ENCODE measurements at places on chromosomes 5 and 9.

DNA sequence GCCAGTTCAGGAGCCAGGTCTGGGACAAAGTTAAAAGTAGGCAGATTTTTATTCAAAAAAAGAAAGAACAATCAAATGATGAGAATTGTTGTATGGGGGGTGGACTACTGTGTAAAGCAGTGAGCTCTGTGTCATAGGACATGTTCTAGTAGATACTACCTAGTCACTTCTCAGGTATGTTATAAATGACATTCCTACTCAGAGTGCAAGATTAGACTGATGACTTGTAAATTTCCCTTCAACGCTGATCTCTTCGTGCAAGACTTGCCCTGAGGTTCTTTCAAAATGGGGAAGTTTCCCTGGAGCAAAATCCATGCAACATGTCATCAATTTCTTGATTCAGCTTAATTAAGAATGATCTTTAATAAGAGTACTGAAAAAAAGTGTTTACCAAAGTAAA is 175.1 kb downstream of the RORB start:
- DNase-seq, result no peak

DNA sequence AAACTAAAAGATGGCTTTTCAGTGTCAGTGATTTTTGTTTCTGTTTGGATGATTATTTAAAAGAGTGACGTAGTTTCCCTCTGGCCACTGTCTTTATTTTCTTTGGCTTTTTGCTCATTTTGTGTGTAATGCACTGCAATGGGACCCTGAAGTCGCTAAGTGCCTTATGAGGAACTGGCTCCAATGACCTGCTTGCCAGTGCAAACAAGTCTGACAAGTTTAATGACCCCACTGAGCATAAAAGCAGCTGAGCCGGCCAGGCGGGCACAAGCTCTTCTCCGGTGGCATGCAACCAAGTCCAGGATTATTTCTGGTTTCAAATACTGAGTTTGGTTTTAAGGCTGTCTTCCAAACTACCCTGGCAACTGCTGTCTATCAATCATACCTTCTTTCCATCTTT is 15.6 kb upstream of the GNA14 start:
- DNase-seq, result no peak

DNA sequence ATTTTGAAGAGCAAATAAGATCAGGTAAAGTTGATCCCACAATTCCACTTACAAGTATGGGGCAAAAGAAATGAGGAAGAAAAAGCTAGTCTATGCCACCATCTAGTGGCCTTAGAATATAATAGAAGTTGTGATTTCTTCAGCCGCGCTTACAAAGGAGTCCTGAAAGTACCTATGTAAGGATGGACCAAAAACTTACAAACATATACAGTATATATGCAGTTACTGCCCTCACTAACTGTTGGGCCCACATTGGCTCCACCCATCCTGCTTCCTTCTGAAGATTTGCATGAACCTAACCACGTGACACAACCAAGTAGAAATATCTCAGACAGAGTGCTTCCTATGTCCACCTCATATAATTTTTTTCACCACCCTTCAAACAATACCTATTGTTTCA is 11.7 kb upstream of the OR13D1 start:
- DNase-seq, result peak; percentile 90

GRCh38 chr5:72938206-72938605 is 17.6 kb upstream of the FCHO2 start:
- DNase-seq, result no peak

- DNase-seq, result no peak
Measured at GRCh38 chr5:148856424-148856823, 30.0 kb downstream of the ADRB2 start.

DNA sequence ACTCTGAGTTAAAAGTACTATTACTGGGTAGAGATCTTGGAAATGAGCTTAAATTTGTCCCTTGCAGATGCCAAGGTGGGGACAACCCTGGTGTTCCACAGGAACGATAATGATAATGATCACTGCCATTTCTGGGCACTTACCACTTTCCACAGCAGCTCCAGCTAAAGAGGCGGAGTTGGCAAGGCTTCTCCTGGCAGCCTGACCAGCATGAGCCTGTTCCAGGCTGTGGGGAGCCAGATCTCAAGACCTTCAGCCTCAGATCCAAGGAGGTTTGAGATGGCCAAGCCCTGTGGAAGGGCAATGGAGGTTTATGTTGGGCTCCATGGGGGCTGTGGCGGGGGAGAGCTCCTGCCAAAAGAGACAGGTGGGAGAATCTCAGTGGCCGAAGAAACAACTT is 244.9 kb upstream of the MVB12B start:
- no peak for DNase-seq

- no peak for DNase-seq
Measured at GRCh38 chr5:55860288-55860687, 9.1 kb downstream of the IL31RA start.

- no peak for DNase-seq
Measured at GRCh38 chr5:80959138-80959537, 1.0 kb upstream of the RASGRF2 start.

- peak; percentile 29 for DNase-seq
Measured at GRCh38 chr9:14062586-14063221, 251.2 kb downstream of the NFIB start.

DNA sequence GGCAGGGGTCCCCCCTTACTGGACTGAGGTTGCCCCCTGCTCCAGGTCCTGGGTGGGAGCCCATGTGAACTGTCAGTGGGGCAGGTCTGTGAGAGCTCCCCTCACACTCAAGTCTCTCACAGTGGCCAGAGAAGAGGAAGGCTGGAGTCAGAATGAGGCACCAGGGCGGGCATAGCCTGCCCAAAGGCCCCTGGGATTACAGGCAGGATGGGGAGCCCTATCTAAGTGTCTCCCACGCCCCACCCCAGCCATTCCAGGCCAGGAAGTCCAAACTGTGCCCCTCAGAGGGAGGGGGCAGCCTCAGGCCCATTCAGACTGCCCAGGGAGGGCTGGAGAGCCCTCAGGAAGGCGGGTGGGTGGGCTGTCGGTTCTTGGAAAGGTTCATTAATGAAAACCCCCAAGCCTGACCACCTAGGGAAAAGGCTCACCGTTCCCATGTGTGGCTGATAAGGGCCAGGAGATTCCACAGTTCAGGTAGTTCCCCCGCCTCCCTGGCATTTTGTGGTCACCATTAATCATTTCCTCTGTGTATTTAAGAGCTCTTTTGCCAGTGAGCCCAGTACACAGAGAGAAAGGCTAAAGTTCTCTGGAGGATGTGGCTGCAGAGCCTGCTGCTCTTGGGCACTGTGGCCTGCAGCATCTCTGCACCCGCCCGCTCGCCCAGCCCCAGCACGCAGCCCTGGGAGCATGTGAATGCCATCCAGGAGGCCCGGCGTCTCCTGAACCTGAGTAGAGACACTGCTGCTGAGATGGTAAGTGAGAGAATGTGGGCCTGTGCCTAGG is at the start of gene CSF2:
Gene CSF2, plus strand, starts transcription at position 559 of the 783 bp plus-strand sequence. Its CDS starts 35 bp downstream, at position 594.
- no peak for DNase-seq

DNA sequence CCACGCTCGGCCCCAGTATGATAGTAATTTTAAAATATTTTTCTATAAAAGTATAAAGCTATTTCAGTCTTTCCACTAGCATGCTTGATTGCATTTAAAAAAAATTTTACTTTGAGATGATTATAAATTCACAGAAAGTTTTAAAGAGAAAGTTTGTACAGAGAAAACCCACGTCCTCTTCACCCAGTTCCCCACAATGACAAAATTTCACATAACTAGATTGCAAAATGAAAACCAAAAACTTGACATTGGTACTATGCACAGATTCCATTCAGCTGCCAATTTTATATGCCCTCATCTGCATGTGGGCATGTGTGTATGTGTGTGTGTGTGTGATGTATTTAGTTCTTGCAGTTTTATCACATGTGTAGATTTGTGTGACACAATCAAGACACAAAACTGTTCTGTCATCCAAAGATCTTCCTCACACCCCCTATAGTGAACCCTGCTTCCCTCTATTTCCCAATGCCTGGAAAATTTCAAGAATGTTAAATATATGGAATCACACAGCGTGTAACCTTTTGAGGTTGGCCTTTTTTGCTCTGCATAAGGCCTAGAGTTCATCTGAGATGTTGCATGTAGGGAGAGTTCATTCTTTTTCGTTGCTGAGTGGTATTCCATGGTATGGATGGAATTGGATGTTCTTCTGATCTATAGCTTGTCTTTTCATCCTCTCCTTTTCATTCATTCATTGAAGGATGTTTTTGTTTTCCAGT is 56.9 kb upstream of the BARHL1 start:
- DNase-seq, result no peak

GRCh38 chr5:76867827-76868693 is 18.2 kb downstream of the S100Z start:
- peak; percentile 69 for DNase-seq

DNA sequence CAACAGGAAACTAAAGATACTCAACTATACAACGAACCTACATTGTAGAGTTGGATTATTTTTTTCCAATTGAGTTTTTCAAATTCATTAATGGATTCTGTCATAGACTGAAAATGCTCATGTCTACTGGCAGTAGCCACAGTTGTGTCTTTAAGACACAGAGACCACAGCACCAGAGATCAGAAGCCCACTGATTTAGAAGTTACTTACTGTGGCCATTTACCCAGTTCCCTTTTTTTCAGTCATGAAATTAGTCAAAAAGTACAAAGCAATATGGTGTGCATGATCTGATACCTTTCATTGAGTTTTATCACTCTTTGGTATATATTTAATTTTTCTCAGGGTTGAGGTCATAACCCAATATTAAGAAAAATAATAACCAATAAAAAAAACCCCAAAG is 1640.2 kb upstream of the WWC1 start:
- no peak for DNase-seq

GRCh38 chr5:14420101-14420811 is 161.3 kb upstream of the OTULINL start:
- DNase-seq, result no peak

DNA sequence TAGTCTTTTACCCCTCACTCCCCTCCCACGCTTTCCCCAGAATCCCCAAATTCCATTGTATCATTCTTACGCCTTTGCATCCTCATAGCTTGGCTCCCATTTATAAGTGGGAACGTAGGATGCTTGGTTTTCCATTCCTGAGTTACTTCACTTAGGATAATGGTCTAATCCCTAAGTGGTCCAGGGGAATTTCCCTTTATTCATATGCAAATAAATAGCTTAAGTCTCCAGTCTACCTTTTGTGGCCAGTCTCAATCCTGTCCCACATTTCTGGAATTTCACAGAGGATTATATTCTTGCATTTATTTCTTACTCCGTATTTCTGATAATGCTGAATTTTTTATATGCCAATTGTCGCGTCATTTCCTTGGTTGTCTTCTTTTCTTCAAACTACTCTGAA is 245.6 kb upstream of the DAB2 start:
- no peak for DNase-seq

GRCh38 chr9:2286825-2287455 is 271.8 kb downstream of the SMARCA2 start:
- DNase-seq, result peak; percentile 38

- DNase-seq, result no peak
Measured at GRCh38 chr5:173303878-173304590, 24.2 kb downstream of the STC2 start.

GRCh38 chr5:153439130-153439529 is 51.3 kb upstream of the GRIA1 start:
- DNase-seq, result no peak

GRCh38 chr9:88816141-88816540 is 175.1 kb upstream of the S1PR3 start:
- no peak for DNase-seq

DNA sequence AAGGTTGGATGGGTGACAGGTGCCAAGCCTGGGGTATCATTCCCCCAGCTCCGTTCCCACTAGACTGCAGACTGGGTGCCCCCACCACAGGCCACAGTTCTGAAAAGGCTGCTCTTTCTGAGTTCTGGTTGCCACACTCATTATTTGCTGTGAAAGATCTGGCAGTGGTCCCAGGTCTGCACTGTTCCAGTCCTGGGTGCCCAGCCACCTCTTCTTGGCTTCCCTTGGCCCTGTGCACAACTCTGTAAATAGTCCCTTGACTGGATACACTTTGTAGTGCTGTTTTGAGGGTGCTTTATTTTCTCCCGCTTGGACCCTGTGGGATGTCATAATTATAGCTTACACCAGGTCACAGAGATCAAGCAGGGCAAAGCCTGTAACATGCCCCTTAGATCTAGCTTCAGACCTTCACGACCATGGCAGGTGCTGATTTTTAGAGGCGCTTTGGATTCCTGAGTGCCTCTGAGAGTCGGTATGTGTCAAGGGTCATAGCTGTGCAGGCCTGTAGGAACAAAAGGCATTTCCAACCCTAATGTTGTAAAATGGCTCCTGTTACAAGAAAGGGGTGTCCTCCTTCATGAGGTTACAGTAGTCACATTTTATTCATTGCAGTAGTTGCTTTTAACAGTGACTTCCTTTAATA is 344.9 kb downstream of the ICE1 start:
- peak; percentile 18 for DNase-seq

DNA sequence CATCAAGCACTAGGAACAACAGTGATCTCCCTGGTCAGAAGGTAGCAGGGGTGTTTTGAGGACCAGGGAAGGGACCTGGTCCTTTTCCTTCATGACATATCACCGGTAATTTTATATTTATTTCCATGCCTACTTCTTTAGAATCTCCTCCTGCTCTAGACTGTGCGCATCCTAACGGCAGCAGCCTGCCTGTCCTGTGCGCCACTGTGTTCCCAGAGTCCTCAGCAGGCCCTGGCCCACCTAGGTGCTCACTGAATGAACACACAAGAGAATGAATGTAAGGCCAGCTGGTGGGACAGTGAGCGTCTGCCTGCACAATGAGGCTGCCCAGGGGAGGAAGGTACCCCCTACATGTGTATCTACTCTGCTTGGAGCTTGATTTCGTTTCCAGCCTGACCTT is 51.5 kb downstream of the C5orf15 start:
- peak; percentile 22 for DNase-seq

DNA sequence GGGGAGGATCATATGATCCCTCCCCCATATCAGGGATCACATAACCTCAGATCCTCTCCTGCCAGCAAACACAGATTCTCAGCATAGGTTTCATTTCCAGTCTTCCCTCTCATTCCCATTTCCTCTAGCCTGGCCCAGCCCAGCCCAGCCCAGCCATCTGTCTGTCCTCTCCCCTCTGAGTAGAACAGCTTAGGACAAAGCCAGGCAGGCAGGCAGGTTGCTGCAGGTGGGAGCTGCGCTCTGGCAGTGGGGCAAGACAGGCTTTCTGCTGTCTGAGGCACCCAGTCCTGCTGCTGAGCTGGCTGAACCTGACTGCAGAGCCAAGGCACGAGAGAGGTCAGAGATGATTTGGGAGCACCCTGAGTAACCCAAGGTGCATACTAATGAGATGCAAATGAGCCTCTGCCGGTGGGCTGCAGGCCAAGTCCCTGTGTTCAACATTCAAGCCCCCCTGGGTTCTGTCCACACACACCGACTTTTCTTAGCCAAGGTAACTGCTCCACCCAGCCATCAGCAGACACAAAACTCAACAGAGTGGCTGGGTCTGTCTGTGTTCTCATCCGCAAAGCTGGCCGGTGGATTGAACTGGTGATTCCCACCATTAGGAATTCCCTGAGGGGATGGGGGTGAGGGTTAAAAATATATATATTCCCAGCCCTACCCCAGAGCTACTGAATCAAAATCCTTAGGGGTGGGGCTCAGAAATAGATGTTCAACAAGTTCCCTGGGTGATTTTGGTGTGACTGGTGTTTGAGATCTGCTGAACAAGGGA is 9.1 kb downstream of the FAT2 start:
- no peak for DNase-seq

GRCh38 chr9:93902780-93903655 is 52.1 kb downstream of the BARX1 start:
- DNase-seq, result no peak

Measured in NCI-H1417 (cell line).